ENCODE measurements at places on chromosomes 16 and 17.

DNA sequence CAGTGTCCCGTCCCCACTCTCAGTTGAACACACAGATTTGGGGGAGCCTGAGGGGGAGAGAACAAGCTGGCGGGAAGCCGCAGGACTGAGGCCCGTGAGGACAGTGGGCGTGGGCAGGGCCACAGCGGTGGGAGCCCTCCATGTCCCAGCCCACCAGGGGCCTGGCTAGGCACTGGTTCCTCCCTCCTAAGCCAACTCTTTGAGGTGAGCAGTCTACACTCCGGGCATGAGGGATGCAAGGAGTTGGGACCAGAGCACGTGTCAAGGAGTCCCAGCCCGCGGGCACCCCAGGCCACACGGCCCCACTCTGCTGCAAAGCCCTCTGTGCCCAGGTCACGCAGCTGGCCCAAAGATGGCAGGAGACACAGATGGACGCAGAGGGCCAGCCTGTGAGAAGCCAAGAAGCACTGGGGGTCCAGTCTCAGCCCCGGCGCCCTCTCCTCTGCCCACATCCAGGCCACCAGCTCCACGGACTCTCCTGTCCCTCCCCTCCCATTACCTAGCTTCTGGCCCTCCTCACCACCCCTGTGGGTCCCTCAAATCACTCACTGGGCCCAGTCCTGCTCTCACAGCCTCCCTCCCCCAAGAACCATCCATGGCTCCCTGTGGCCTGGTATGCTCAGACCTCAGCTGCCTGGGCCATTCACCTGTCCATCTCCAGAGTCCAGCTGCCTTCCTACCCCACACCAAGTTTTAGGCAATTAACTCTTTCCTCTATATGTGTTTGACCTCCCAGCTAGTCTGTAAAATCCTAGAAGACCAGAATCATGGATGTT is 206.5 kb downstream of the RBFOX3 start:
- DNase-seq: no peak

- no peak for DNase-seq
Measured at GRCh38 chr16:57452021-57452420, 4.7 kb downstream of the COQ9 start.

GRCh38 chr16:52497067-52497816 is 49.7 kb downstream of the TOX3 start:
- DNase-seq: no peak

GRCh38 chr16:67963662-67964321 is 4.6 kb downstream of the SLC12A4 start:
- DNase-seq: no peak

DNA sequence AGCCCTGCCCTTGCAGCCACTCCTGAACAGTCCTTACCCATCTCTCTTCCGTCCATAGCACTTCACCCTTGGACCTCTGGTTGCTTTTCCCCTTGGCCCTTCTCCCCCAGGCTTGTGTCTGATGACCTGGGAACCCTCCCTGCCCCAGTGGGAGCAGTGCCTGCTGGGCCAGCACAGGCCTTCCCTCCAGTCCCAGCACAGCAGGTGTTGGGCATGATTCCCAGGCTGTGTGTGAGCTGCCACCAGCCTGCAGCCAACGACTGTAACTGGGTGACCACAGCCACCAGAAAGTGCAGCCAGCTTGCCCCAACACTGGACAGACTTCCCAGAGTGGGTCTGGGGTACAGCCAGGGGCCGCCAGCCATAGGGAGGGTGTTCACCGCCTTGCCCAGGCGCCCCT is 30.0 kb downstream of the CRAMP1 start:
- no peak for DNase-seq

GRCh38 chr17:50668838-50669581 is 34.3 kb downstream of the ABCC3 start:
- no peak for DNase-seq

DNA sequence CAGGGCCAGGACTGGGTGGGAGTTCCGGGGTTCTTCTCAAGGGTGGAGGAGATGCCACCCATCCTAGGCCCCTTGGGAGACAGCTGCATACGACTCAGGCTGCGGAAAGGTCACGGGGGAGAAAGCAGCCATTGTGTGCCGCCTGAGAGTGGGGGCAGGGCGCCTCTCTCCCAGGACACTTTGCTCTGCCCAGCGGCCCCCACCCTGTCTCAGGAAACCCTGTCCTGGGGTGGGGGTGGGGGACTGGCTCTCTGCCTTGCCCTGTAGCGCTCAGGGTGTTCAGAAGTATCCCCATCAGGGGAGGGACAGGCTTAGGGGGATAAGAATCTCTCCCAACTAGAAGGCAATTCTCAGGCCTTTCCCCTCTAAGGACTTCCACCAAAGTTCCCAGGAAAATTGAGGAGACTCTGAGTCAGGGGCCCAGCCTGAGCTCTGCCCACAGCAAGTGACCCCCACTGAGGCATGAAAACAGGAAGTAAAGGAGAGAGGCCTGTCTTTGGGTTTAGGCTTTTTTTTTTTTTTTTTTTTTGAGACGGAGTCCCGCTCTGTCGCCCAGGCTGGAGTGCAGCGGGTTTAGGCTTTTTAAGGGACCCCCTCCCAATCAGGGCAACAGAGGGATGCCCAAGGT is 4.9 kb downstream of the GIT1 start:
- DNase-seq: no peak

DNA sequence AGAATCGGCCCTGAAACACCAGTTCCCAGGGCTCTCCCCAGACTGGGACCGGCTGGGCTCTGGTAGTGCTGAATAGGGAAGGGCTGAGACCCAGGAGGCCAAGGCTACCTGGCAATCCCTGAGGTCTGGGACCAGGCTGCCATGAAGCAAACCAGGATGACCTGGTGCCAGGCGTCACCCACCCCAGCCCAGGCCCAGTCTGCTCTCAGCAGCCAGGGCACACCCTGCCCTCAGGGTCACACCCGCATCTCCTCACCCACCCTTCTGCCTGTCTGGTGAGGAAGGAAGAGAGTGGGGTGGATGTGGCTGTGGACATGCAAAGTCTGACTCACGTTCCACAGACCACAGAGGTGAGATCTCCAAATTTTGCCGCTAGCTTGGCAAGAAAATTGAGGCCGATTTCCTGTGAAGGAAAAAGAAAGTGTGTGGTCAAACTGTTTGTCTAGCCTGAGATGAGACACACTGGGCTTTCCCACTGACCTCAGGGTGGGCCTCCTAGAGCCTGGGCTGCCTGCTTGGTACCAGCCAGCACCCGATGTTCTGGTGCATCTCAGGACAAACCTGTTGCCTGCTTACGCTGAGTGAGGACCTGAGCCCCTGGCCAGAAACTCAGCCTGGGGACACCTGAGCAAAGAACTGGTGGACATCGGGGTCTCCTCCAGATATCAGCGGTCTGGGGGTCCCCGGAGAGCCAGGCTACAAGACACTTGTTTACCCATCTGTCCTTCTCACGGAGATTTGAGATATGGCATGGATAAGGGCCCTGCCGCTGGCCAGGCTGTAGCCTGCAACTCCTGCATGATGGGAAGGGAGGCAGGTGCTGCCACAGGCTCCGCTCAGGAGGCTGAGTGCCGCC is 6.3 kb upstream of the RAB37 start:
- peak; percentile 87 for DNase-seq
